PC-9 (cell line): ENCODE measurements at places on chromosomes 16 and 17. TPM values are rescaled to one million over a fixed set of nuclear protein-coding genes. Genes with fewer than 3 reads are reported as not detected.

DNA sequence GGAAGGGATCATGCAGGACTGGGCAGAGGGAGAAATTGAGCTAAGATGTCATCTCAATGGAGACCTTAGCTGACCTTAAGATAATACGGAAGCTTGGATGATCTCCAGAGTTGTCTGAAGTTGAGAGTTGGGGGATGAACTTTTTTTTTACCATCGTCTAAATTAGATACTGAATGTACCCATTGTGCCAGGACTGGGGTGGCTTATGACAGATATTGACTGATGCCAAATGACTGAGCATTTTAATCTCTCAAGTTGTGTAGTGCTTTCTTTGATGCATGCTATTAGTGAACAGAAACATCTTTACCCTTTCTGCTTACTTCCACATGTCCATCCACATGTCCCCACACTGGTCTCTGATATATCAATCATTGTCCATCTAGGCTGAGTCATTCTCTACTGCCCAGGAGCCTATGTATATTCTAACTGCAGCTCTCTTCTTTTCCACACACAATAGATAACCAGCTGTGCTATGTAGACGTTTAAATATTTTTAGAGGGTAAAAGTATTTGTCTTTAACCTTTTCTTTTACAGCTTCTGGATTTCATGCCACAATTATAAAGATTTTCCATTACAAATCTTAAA, 60.2 kb upstream of the ZKSCAN2 start:
- no peak for DNase-seq

DNA sequence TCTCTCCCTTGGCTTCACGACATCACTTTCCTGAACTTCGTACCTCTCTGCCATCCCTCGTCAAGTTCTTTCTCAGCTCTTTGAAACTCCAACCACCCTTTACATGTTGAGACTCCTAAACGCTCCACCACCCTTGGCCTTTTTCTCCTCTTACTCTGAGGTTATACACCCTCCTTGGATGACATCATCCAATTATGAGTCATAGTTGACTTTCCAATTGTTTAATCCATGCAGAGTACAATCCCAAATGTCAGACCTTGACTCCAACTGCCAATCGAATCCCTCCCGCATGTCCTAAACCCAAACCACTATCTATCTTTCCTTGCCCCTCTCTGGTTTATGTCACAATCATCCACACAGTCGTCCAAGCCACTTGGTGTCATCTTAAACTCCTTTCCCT, 18.4 kb upstream of the C16orf82 start:
- DNase-seq, result no peak

The MYCBPAP gene
- total RNA-seq, result 4.9 and 11.6 TPM in 2 replicates

The EIF1 gene
- 775 and 874 TPM in 2 replicates for total RNA-seq

The FOXF1 gene
- total RNA-seq, result not detected in 2 replicates
